Activated CD8-positive, alpha-beta memory T cell treated with anti-CD3 and anti-CD28 coated beads for 1 hour (primary cell): ENCODE measurements at places on chromosomes 5 and 9.

DNA sequence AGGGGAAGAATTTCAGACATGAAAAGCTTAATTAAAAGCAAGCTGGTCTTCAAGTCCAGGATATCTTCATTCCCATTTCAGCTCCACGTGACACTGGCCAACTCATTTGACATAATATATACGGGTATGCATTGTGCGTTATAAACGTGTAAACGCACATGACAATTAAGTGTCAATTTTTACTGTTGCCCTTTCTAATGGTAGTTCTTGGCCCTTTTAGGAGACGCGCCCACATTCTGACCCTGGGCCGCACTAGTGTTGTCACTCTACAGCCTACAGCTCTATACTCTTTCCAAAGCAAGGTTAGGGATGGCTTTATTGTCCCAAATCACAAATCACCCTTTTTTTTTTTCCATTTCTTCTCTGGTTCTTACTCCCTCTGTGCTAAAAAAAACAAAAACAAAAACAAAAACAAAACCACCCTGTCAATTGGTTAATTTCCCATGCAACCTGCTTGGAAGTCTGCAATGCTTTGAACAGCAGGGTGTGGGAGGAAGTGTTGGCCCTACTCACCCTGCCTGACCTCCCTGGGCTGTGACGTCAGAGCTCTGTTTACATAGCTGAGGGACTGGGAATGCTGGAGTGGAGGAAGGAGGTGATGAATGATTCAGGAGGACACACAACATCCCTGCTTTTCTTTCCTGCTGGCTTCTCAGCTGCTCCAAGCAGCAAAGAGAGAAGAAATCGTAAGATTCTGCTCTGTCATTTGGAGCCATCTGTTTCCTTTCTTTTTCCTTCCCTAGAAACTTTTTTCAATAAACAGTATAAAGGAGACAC, 19.3 kb downstream of the RFK start:
- no peak for DNase-seq

DNA sequence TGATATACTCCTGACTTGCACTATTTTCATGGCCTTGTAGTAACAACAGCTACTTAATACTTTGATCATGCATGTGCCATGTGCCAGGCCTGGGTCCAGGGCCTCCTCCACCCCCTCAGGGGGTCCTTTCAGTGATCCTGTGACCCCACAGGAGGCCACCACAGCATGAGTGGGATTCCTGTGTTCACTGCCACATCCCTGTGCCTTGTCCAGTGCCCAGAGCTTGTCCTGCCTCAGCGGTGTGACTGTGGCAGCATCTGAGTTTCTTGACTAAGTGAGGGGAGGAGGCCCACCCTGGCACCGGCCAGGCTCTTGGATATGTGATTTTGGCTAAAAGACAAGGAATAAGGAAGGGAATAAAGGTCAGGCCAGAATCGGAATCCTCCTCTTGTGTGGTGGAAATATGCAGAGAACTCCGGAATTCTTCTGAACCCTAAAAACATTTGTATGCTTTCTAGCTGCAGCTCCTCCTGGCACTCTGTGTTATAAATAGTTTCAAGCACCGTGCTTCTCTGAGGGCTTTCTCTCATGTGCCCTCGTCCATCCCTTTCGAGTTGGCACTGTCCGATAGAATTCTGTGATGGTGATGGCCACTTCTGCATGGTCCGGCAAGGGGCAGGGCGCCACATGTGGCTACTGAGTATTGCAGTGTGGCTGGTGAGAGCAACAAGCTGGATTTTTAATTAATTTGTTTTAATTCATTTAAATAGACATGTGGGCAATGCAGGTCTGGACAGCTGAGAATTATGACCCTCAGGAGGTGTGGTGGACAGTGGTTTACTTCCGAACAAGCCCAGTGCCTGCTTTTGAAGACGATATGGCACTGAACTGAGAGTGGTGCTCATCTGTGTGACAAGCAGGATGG, 31.8 kb downstream of the TENT4A start:
- no peak for DNase-seq

- DNase-seq: no peak
Observed at GRCh38 chr5:90054612-90055011, 354.9 kb downstream of the CETN3 start.

GRCh38 chr5:54455413-54456157, at the start of gene HSPB3:
Gene HSPB3, plus strand, starts transcription at chr5:54455699. Its CDS starts 91 bp downstream, at chr5:54455790.
- no peak for DNase-seq

- DNase-seq: no peak
Observed at GRCh38 chr5:140565024-140565779, 574 bp downstream of the SLC35A4 start.

DNA sequence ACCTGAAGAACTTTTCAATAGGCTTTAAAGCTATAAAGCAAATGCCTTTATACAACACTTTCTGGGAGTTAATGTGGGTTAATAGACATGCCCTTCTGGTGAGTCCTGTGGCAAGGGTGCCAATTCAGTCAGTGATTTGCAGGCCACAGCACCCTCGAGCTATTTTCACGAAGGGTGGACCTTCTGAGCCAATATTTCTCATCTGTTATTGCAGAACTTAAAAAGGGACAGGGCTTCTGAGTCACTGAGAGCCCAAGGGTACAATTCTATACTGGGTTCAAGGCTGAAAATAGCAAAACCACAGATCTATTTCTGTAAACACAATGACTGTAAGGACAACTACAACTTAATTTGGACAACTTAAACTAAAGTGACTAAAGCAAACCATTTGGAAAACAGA, 92.8 kb downstream of the GABRG2 start:
- no peak for DNase-seq

DNA sequence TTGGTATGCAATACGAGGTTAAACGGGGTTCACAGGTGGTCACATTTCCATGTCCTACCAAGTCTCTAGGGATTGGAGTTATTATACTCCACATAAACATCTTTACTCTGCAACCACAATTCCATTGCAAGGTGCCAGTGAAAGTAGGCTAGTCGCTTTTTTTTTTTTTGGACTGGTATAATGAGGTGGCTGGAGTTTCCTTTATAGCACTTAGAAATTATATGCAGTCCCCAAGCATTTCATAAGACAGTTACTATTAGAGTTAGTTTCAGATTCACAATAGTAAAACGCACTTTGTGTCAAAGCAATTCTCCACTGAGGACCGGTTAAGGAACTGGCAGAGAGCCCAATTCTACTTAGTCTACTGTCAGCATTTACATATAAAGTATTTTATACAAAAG, 1.4 kb downstream of the MEF2C start:
- no peak for DNase-seq

DNA sequence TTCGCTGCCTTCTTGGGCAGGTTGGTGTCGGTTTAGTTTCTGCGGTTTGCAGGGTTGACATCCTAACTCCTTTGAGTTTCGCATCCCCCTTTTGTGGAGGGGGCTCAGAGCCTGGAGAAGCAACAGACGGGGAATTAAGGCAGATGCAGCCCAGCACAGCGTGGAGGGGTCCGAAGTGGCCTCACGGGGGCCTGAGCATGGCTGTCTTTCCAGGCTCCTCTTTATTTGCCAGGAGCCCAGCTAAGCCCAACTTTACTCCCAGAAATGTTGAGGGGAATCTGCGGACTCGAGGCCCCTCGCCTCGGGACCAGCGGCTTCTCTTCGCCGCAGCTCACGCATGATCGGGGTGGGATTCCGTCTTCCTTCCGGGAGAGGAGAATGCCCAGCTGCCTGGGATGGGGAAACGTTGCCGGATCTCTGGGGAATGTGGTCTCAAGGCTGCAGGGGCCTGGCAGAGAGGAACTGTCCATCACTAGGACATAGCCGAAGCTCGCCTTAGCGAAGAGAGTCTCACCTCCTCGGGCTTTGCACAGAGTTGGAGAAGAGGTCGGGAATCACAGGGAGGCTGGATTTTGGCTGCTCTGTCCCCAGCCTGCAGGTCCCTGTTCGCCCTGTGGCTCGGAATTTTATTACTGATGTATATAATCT, 1.3 kb downstream of the RAI14 start:
- no peak for DNase-seq

DNA sequence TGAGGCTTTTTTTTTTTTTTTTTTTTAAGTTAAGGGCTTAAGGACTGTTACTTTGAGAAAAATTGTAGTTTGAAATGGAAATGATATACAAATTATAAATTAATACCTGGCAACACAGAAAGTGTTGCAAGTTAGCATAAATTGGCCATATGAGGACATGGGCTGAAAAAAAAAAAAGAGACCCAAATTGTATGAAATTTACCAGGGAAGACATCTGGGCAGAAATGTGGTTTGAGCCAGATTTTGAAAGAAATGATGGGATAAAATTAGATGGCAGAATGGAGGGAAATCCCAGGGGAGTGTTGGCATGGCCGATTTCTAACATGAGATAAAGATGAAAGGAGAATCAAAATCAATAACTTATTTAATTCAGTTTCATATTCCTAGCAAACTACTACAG, 472.1 kb downstream of the CTNND2 start:
- no peak for DNase-seq
